ENCODE measurements at places on chromosomes 4 and X. TPM values are rescaled to one million over a fixed set of nuclear protein-coding genes. Genes with fewer than 3 reads are reported as not detected.

GRCh38 chr4:107068116-107068515, 32.0 kb upstream of the DKK2 start:
- no peak overlapping the region for H3K4me3 ChIP-seq
- no peak overlapping the region for H3K27ac ChIP-seq
- H3K27me3 ChIP-seq, result no peaks in the 10 kb centered on the region
- H3K36me3 ChIP-seq, result no peaks in the 10 kb centered on the region

ZNF595 gene
- total RNA-seq, result 6.9 TPM

DNA sequence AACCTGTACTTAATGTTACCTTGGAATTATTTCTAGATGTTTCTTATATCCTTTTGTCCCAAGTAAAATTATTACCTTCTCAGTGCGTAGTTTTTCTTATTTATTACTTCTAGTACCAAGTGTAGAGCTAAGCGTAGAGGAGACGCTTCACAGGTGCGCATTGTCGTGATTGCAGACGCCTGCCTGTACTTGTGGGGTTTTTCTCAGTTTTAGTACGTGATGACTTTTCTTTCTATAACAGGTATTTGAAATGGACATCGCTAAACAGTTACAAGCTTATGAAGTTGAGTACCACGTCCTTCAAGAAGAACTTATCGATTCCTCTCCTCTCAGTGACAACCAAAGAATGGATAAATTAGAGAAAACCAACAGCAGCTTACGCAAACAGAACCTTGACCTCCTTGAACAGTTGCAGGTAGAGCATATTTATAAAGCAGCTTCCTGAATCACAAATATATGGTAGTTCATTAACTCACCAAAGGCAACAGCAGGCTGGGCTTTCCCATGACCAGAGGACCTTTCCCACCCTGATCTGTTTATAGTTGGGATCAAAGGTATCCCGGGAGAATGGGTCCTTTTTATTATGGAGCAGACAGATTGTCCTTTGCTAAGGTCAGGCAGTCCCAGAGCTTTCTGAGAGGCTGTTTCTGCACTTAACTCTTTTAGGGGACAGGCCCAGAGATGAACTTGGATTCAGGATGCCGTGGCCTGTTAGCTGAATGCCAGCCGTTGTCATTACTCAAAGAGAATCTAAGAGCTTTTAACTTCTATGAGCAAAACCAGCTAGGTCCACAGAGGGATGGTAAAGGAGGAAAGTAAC, 172.9 kb downstream of the PTTG2 start:
- peaks cover 1% of the 10 kb centered on the region for H3K27me3 ChIP-seq
- no peak for DNase-seq
- peak overlapping the region; percentile 96 for H3K27ac ChIP-seq
- peaks cover 45% of the 10 kb centered on the region for H3K36me3 ChIP-seq
- no peak overlapping the region for H3K4me3 ChIP-seq

OTC gene
- not detected for total RNA-seq

UGT2A1 gene
- total RNA-seq, result not detected

PALLD gene
- 8.9 TPM for total RNA-seq

DNA sequence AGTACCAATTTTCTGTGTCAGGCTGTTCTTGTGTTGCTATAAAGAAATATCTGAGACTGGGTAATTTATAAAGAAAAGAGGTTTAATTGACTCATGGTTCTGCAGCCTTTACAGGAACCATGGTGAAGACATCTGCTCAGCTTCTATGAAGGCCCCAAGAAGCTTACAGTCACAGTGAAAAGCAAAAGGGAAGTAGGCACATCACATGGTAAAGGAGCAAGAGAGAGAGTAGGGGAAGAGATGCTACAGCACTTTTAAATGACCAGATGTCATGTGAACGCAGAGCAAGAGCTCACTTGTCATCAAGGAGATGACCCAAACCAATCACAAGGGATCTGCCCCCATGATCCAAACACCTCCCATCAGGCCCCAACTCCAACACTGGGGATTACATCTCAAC, 174.3 kb downstream of the ATP10D start:
- DNase-seq, result no peak
- no peaks in the 10 kb centered on the region for H3K4me1 ChIP-seq
- H3K36me3 ChIP-seq, result no peaks in the 10 kb centered on the region
- peaks cover 3% of the 10 kb centered on the region for H3K27me3 ChIP-seq
- H3K4me3 ChIP-seq, result no peak overlapping the region

- no peak overlapping the region for H3K4me3 ChIP-seq
- no peaks in the 10 kb centered on the region for H3K27me3 ChIP-seq
- no peak overlapping the region for H3K27ac ChIP-seq
- H3K4me1 ChIP-seq, result peaks cover 15% of the 10 kb centered on the region
- peaks cover 13% of the 10 kb centered on the region for H3K36me3 ChIP-seq
Observed at GRCh38 chr4:38387819-38388218, 276.2 kb upstream of the KLF3 start.

DNA sequence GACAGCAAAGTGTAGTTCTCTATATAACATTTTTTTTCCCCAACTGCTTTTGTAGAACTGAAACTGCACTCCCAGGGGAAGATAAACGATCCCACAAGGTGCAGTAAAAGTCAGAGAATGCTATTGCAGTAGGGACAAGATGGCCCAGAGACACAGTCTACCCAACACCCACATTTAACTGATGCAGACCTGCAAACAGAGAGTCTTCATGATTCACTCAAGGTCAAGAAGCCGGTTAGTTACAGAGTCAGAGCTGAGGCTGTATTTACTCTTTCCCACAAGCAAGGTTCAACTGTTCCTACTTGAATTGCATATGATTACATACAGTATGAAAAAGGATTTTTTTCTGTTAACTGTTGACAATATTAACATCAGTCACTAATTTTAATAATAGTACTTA, 654.6 kb downstream of the IL1RAPL1 start:
- no peaks in the 10 kb centered on the region for H3K27me3 ChIP-seq
- H3K27ac ChIP-seq, result no peak overlapping the region
- DNase-seq, result no peak
- H3K36me3 ChIP-seq, result no peaks in the 10 kb centered on the region
- no peak overlapping the region for H3K4me3 ChIP-seq
- no peaks in the 10 kb centered on the region for H3K4me1 ChIP-seq

DNA sequence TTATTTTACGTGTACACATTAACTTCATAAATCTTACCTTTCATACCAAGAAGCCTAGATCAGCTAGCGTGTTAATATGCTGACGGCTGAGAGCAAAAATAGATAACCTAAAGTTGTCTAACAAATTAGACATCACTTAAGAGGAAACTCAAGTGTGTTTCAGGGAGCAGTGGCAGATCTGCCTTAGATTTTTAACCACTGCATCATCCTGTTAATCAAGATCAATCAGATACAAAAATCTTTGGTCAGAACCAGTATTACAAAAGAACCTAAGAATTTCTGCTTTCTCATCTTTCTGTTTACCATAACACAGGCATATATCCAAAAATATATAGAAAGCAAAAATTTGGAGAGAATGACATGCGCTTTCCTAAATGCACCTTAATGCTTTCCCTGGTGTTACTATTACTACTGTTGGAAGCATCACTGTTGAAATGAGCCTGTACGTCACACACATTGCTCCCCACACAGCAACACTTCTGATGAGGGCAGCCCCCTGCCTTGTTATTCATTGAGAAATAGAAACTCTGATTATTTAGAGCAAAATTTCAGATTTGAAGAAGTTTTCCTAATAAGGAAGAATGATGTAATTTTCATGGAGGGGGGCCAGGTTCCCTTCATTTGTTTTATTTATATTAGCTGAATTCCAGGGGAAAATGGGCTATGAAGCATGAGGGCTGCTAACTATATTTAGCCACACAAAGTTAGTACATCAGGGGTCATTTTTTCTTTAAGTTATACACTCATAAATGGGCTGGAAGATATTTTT, 152.3 kb downstream of the CBR4 start:
- no peak overlapping the region for H3K4me3 ChIP-seq
- H3K36me3 ChIP-seq, result peaks cover 3% of the 10 kb centered on the region
- H3K4me1 ChIP-seq, result peaks cover 21% of the 10 kb centered on the region
- peaks cover 26% of the 10 kb centered on the region for H3K27me3 ChIP-seq
- DNase-seq, result no peak
- no peak overlapping the region for H3K27ac ChIP-seq

GRCh38 chrX:151419782-151420181, 22.8 kb downstream of the VMA21 start:
- no peak overlapping the region for H3K4me3 ChIP-seq
- DNase-seq, result no peak
- no peaks in the 10 kb centered on the region for H3K27me3 ChIP-seq
- H3K36me3 ChIP-seq, result no peaks in the 10 kb centered on the region
- H3K4me1 ChIP-seq, result peaks cover 9% of the 10 kb centered on the region
- H3K27ac ChIP-seq, result no peak overlapping the region

MAGEA2B gene
- total RNA-seq, result not detected

DDIT4L gene
- total RNA-seq, result 0.24 TPM

NHSL2 gene
- 0.97 TPM for total RNA-seq

CD99L2 gene
- total RNA-seq, result 15.7 TPM

GRCh38 chrX:7272346-7272745, 124.4 kb upstream of the PUDP start:
- H3K27ac ChIP-seq, result no peak overlapping the region
- no peaks in the 10 kb centered on the region for H3K27me3 ChIP-seq
- no peaks in the 10 kb centered on the region for H3K36me3 ChIP-seq

EGFL6 gene
- 0.64 TPM for total RNA-seq

GRCh38 chr4:183876268-183876934, 28.7 kb upstream of the STOX2 start:
- H3K27me3 ChIP-seq, result peaks cover 2% of the 10 kb centered on the region
- no peaks in the 10 kb centered on the region for H3K4me1 ChIP-seq
- no peak for DNase-seq
- H3K36me3 ChIP-seq, result no peaks in the 10 kb centered on the region
- no peak overlapping the region for H3K27ac ChIP-seq

GRCh38 chr4:98692411-98692810, 34.0 kb upstream of the TSPAN5 start:
- no peaks in the 10 kb centered on the region for H3K36me3 ChIP-seq
- H3K4me1 ChIP-seq, result peaks cover 31% of the 10 kb centered on the region
- no peak for DNase-seq
- no peak overlapping the region for H3K4me3 ChIP-seq
- no peaks in the 10 kb centered on the region for H3K27me3 ChIP-seq

DCHS2 gene
- not detected for total RNA-seq

UXT gene
- total RNA-seq, result 210 TPM

SYP gene
- total RNA-seq, result 5.3 TPM

TMPRSS11D gene
- not detected for total RNA-seq

DNA sequence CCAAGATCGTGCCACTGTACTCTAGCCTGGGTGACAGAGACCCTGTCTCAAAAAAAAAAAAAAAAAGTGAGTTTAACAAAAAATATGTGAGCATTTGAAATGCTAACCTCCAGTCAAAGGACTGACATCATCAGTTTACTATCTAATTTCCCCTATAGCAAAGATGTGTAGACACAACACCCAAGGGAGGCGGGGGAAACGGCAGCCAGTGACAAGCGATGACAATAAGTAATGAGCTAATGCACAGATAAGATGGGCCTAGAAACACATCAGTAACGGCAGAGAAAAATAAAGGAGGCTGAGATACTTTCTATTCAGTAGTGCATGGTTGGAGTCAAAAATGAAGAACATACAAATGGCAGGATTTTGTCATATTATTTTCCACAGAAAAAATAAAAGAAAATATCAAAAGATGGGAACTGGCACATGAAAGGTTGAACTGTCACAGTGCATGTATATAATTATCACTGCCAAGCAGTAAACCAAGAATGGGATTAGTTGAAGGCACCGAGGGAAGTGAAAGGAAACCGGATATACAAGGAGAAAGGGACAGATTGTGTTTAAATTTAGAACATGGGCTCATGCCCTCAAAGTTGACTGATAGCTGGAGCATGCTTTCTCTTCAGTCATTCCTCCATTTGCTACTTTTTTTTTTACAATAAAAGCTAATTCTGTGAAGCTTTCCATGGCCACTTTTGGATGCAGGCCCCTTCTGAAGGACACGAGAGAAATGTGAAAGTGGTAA, 41.8 kb downstream of the IGFBP7 start:
- H3K27ac ChIP-seq, result no peak overlapping the region
- H3K36me3 ChIP-seq, result no peaks in the 10 kb centered on the region
- DNase-seq, result no peak
- no peaks in the 10 kb centered on the region for H3K27me3 ChIP-seq

CTAG1A gene
- total RNA-seq, result not detected

ZMAT1 gene
- 3.7 TPM for total RNA-seq

Data from activated CD4-positive, alpha-beta memory T cell treated with anti-CD3 and anti-CD28 coated beads for 36 hours (primary cell).